ENCODE measurements at places on chromosomes 3 and 15.

DNA sequence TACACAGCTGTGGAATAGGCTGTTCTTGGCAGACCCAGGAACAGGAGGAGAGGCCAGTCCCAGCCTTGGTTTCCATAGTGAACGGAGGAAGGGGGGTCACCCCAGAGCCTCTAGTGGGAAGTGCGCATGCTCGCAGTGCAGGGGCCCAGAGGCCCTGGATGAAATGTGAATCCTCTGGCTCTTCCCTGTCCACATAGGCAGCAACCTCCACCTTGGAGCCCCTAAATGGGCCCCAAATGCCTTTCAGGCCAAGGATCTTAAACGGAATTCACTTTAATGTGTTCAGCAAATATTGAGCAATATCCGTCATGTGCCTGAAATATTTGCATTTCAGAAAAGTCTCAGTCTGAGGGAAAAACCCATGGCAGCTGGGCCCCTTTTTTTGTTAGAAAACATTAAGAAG, 3.3 kb upstream of the NDN start:
- DNase-seq: no peak

GRCh38 chr3:156941311-156941710, 115.2 kb downstream of the LEKR1 start:
- DNase-seq: no peak

DNA sequence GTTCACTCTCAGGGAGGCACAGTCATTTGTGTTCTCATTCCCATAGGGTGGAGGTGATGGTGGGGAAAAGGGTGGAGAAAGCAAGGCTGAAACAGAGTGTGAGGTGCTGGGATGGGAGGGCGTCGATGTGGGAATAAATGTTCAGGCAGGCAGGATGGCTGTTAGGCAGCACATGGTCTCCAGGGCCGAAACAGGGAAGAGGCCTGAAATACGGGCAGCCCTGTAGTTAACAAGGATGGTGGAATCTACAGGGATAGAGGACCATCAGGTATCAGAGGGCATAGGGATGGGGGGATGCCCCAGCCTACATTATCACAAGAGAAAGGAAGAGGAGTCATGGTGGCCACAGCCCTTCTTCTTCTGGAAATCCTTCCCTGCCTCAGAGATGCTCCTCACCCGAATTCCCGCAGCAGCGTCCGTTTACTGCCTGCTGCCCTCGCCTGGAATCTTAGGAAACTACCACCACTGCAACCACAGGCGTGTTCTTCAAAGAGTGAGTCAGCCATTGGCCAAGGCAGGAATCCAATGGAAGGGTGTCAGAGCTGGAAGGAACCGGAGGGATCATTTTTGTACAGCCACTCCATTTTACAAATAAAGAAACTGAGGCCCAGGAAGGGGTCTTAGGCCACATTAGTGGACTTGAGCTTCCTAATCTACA, 49.7 kb upstream of the POMGNT2 start:
- DNase-seq: no peak

GRCh38 chr3:5270666-5271371, 83.3 kb downstream of the EDEM1 start:
- no peak for DNase-seq

DNA sequence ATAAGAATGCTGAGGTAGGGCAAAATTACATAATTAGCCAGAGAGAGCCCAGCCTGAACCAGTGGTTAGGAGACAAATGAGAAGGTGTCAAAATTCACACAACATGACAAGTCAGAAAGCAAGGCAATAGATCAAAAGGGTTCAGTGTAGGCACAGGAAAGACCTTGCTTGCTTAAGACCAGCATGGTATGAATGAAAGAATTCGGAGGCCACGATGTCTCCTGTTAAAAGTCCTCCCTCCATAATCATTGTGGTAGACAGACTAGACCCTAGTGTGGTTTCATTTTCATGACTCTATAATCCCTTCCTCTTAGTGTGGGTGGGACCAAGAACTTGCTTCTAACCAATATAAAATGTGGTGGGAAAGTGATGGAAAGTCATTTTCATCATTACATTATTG, 98.7 kb upstream of the ANKRD28 start:
- DNase-seq: no peak
